ENCODE measurements at places on chromosomes 16 and 17.

- no peak for DNase-seq
These were observed 111.8 kb downstream of the NTN1 start for GRCh38 chr17:9132944-9133610.

- no peak for DNase-seq
These were observed 93.5 kb downstream of the CDYL2 start for GRCh38 chr16:80710918-80711317.

GRCh38 chr17:77697480-77698400 lies 260.8 kb upstream of the TNRC6C start:
- DNase-seq = no peak

- DNase-seq = no peak
These were observed 8.4 kb downstream of the SDR42E1 start for GRCh38 chr16:82002831-82003230.

DNA sequence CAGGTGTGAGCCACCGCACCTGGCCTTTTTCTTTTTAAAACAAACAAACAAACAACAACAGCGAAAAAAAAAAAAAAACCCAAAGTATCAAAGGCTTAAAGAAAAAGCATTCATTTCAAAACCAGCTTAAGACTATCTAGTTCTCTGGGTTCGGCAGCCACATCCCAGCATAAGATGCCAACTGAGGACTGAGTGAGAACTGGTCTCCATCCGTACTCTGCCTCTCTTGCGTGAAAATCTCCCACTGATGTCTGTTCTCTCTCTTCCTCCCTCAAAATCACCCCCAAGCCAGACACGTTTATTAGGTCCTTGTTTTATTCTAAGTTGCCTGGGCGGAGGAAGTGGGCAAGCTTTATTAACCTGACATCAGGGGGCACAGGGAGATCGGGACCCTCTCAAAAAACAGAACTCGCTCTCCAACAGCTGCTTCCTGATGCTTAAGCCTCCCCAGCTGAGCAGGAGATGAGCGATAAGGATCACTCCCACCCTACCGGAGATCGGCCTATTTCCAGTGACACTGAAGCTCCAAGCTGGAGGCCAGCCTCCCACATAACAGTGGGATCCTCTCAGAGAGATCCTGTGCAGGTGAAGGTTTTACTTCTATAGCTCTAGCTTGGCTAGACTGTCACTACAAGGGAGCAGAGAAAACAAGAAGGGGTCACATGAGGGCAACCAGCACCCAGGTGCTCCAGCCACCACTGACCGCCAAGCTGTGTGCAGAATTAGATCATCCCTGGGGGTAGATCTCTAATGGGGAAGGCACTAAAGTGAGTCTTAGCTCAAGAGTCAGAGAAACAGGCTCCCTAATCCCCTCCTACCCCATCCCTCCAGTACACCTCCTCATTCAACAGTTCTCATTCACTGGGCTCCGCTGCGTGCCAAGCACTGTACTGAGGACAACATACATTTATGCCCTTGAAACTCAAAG lies 13.6 kb downstream of the CDC42EP4 start:
- peak; percentile 56 for DNase-seq

- no peak for DNase-seq
These were observed 34.6 kb downstream of the NME2 start for GRCh38 chr17:51200846-51201245.

GRCh38 chr17:18332909-18333489 lies 17.9 kb downstream of the SMCR8 start:
- DNase-seq = no peak

DNA sequence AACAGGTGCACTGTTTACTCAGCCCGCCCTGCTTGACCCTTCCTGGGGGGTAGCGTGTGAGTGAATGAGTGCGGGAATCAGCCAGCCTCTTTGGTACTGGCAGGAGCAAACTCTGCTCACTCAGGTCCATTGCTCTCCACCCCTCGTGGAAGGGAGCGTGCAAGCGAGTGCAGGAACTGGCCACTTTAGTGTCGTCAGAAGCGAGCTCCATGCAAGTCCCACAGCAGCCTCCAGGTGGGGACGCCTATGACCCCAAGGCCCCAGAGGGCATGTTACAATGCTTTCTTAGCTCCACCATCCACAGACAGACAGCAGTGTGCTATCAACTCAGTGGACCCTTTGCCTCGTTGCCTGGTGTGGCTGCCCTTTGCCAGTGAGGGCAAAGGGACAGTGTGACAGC lies 1025.1 kb upstream of the CDH8 start:
- DNase-seq = no peak

Data from NB4 (cell line).